ENCODE measurements at places on chromosomes 13 and 19.
A peak's percentile ranks its signal among the peaks of the same experiment; 100 is the strongest.

DNA sequence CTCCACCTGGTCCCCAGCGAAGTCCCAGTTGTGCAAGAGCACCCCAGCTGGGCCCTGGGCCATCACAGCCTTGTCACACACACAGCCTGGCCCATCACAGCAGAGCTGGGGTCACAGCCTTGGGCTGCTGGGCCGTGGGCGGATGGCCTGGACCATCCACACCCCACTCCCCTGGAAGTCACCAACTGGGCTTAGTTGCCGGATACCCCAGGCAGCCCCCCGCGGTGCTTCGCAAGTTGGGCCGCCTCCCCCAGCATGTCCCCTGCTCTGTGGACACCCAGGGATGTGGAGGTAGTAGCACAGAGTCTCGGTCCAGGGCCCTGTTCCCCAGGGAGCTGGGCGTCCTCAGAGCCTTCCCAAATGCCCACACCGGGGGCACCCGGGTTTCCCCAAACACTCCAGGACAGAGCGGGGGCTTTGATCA, 4.5 kb upstream of the ZNF554 start:
- no peak for DNase-seq

- no peak for DNase-seq
Measured at GRCh38 chr13:92838786-92839185, 387.8 kb upstream of the GPC6 start.

DNA sequence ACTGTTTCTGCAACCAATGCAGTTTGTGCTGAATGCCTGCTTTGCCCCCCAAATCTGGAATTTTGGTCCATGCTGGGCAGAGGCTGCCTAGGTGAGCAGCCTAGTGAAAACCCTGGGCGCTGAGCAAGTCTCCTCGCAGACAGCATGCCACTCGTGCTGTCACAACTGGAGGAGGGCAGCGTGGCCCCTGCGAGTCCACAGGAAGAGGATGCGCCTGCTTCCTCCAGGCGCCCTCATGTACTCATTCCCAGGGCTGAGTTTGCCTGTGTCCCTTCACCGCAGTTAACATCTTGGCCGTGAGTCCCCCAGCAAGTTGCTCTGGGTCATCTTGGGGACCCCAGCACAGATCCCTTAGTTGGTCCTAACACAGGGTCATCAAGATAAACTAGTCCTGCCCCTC, 26.2 kb upstream of the TMEM160 start:
- DNase-seq: no peak

DNA sequence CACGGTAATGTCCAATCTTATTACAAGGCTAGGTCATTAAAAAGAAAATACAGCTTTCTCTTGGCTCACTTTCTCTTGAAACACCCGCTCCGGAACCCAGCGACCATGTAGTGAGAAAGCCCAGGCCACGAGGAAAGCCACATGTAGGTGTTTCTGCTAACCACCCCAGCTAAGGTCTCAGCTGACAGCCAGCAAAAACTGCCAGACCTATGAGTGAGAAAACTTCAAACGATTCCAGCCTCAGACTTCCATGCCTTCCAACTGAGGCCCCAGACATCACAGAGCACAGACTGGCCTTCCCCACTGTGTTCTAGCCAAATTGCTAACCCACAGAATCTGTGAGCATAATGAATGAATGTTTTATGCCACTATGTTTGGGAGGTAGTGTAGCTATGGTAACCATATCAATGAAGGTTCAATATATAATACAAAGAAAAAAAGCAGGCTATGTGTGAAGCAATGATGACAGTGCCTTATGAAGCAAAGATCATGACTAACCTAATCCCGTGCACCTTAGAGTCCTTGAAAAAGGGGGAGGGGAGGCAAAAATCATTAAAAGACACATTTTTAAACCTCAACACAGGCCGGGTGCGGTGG, 11.9 kb upstream of the TPTE2 start:
- DNase-seq: no peak

GRCh38 chr19:13040232-13040947, 45.1 kb downstream of the NFIX start:
- no peak for DNase-seq

DNA sequence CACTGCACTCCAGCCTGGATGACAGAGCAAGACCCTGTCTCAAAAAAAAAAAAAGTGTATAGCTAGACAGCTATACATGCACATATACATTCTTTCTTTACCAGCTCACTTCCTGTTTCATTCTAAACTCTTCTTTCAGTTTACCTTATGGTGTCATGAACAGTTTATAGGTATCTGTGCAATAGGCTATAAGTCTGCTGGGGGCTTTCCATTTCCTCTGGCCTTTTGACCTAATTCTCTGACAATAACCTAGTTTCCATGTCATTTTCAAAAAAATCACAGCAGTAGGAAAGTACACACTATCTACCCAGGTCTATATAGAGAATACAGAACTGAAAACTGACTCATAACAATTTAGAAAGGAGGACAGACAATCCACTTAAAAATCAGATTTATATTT, 24.4 kb upstream of the URAD start:
- DNase-seq: peak; percentile 69

DNA sequence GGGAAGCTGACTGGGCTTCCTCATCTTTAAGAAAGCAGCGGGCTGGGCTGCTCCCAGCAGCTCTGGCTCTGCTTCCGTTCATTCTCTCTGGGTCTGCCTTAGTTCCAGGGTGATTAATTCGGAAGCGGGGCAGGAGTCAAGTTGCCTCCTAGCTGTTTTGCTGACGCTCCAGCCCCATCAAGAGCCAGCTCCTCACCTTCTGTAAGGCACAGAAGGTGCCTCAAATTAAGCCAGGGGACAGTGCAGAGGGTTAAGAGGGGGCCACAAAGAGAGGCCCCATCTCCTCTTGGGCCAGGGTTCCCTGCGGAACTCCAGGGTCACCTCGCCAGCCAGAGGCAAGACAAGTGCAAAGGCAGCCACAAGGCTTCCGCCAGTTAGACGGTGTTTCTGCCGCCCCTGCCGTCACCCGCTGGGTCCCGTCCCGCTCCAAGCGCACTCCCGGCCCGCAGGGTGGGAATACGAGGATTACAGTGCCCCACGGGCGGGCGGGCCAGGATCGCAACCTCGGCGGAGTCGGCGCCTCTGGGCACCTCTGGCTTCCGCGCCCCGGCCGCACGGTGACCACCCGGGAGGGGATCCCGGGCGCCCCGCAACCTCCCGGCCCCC, 508 bp downstream of the SLC15A1 start:
- no peak for DNase-seq

DNA sequence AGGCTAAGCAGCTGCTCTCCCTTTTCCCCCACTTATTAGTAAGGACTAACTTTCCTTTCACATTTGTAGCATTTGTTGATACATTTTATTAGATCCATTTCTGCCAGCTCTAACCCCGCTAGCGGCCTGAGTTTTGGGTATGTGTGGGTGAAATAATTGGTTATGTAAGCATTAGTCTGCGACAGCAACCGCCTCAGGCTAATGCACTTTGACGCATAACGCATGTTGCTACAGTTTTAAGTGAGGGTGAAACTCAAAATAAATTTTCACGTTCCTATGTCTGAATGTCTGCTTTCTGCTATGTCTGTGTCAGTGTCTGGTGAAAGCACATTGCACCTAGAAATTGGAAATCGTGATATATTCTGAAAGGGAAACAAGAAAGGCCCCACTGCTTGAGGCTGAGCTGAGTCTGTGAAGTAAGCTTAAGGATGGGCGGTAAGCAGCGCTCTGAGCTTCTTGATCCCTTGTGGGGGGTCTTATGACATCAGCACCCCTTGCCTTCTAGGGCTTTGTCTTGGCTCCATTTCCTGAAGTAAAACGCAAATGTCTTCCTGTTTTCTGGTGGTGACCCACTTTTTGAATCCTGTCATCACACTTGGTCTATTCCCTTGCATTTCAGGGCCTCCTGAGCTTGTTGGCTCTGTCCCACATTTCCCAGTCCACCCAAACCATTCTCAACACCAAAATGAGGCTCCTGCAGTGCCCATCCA, 648.3 kb upstream of the ARGLU1 start:
- DNase-seq: no peak

DNA sequence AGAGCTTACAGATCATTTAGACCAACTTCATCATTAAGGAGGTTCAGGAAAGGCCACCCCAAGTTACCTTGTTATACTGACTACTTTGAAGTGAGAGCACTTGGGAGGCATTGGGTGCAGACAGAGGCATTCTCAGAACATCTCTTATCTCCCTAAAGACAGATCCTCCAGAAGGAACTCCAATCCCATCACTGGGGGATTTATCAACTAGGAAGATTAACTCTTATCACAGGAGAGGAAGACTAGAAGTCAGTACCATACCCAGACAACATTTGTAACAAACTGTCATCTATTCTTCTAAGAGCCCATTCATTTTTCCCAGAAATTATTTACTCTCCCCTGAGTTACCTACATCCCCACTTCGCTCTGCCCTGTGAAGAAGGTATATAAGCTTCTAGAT, 5.8 kb upstream of the RFXAP start:
- no peak for DNase-seq

GRCh38 chr19:1183543-1184172, 9.6 kb upstream of the SBNO2 start:
- peak; percentile 69 for DNase-seq

- DNase-seq: no peak
Measured at GRCh38 chr13:78836238-78836784, 177.4 kb upstream of the OBI1 start.

DNA sequence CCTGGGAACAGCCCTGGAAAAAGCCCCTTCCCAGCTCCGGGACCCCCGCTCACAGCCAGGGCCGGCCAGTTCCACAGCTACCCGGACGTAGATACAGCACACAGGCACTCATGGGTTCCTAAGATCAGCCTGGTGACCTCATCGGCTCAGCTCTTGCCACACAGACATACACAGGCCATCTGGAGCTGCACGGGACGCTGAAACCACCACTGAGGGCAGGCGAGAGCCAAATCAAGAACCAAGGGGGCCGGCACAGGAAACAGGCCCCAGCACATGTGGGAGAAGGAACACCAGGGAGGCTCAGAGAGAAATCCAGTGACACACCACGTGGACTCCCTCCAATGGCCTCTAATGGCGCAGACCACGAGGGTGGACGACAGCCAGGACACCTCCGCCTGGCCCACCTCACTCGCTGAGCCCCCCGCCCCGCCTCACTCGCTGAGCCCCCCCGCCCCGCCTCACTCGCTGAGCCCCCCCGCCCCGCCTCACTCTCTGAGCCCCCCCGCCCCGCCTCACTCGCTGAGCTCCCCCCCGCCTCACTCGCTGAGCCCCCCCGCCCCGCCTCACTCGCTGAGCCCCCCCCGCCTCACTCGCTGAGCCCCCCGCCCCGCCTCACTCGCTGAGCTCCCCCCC, 69.7 kb upstream of the C13orf46 start:
- DNase-seq: no peak

- no peak for DNase-seq
Measured at GRCh38 chr19:49362048-49362928, at the start of gene TEAD2. TSS of gene TEAD2 (minus strand) at chr19:49362416. CDS start at chr19:49360075, 2,341 bp downstream.

- DNase-seq: no peak
Measured at GRCh38 chr19:1057176-1057855, 9.7 kb upstream of the ARHGAP45 start.

DNA sequence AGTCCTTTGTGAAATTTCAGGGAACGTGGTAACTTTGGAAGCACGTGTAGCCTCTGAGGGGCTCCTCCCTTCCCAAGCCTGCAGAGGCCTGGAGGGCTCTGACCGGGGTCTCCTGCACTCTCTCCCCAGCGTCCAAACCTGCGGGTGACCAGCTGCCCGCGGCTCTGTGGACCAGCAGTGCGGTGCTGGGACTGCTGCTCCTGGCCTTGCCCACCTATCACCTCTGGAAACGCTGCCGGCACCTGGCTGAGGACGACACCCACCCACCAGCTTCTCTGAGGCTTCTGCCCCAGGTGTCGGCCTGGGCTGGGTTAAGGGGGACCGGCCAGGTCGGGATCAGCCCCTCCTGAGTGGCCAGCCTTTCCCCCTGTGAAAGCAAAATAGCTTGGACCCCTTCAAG, 2.7 kb upstream of the TPGS1 start:
- no peak for DNase-seq

GRCh38 chr13:78465250-78465649, 138.1 kb downstream of the POU4F1 start:
- no peak for DNase-seq

DNA sequence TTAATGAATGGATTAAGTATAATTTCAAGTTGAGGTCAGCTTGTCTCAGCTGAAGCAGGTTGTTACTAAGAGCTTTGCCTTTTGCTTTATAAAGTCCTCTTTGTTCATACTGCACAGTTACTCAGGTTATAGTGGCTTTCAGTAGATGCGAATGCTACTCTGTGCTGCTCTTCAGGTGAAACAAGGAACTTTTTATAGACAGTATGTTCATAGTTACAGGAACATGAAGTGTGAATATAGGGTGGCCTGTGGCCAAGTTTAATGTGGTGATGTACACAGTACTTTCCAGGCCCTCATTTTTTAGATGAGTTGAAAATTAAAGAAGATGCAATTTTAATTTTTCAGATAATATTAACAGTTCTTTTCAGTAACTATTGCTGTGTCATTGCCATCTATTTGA, 20.8 kb downstream of the SUGT1 start:
- no peak for DNase-seq

DNA sequence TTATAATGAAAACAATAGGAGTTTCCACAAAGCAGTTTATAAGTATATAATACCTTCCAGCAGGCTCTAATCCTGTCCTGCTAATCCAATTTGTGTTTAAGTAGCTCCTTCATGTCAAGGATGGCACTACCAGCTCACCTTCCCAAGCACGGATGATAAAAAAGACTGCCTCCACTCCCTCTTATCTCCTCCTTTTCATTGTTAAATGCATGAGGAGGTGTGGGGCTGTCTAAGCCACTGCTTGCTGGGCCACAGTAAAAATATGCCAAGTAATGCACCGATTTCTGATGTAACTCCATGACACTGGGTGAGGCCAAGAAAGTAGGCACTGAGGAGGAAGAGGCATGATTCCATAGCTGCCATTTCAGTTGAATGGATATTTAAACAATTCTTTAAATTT, 193.1 kb downstream of the ZIC5 start:
- no peak for DNase-seq

DNA sequence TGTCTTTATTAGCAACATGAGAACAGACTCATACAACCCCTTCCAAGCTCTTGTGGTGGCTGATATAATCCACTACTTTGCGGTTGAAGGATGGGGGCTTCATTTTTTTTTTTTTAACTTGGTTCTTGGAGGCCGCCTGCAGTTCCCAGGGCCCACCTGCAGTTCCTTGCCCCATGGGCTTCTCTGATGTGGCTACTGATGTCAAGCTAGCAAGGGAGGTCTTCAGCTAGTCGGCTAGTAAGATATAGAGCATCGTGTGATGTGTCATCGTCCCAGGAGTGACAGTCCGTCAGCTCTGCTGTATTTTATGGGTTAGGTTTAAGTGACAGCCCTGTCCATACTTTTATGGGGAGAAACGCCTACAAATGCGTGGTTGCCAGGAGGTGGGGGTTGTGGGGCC, 26.1 kb downstream of the UHRF1 start:
- DNase-seq: no peak

DNA sequence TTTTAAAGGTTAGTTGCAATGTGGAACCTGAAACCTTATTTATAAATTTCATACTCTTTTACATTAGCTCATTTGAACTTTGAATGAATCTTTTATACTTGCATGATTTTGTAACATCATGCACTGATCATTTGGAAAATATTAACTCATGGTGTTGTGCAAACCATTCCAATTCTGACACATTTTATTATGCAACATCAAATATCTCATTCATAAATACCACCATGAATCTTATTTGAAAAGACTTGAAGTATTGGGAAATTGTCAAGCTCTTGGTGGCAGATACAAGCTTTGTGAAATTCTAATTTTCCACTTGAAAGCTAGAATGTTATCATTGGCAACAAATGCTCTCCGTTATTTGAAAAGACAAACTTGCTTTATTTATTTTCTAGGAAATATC, 379.9 kb upstream of the PCDH20 start:
- no peak for DNase-seq
